ENCODE measurements at places on chromosomes 5 and 9. TPM values are rescaled to one million over a fixed set of nuclear protein-coding genes. Genes with fewer than 3 reads are reported as not detected.

FGF1 gene
- total RNA-seq, result 56.7 TPM

DAB2IP gene
- total RNA-seq, result 87.4 TPM

PCSK5 gene
- total RNA-seq, result 41.2 TPM

STK32A gene
- total RNA-seq, result 8.0 TPM

TLX3 gene
- not detected for total RNA-seq

FAM151B gene
- 3.9 TPM for total RNA-seq

CAPSL gene
- total RNA-seq, result not detected
